Kidney glomerular epithelial cell (primary cell): ENCODE measurements at places on chromosomes 6 and 20.

DNA sequence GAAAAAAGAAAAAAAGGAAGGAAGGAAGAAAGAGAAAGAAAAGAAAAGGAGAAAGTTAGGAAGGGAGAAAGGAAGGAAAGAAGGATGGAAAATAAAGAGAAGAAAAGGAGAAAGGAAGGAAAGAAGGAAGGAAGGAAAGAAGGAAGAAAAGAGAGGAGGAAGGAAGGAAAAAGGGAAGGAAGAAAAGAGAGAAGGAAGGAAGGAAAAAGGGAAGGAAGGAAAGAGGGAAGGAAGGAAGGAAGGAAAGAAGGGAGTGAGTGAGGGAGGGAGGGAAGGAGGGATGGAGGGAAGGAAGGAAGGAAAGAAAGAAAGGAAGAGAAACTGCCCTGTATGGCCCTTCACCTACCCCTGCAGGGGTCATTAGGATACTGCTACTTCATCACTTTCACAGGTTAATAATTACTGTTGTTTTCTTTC lies 12.9 kb upstream of the IGF2R start:
- no peak for DNase-seq

GRCh38 chr6:13917141-13917540 lies 7.6 kb upstream of the RNF182 start:
- no peak for DNase-seq

GRCh38 chr6:16319813-16320532 lies 81.6 kb downstream of the GMPR start:
- peak; percentile 70 for DNase-seq

- no peak for DNase-seq
Measured at GRCh38 chr20:41635158-41635557, 17.0 kb upstream of the CHD6 start.

- no peak for DNase-seq
Measured at GRCh38 chr6:63486196-63486595, 86.1 kb upstream of the LOC128125822 start.

DNA sequence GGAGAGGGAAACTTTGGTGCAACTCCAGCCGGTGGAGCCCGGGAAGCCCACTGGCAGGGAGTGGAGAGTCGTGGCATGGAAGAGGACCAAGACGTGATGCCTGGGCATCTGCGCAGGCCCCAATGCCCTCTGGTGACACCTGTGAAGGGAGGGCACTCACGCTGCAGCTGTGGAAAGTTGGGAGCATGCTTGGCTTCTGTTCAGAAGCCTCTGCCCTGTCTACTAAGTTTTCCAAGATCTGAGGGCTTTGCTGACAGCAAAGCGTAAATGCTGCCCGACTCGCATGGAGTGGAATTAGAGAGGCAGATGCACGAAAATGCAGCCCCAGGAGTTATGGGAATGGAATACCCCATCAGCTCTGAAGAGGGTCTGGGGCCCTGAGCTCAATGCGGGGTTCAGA lies 75.7 kb downstream of the SYNDIG1 start:
- no peak for DNase-seq

- DNase-seq = no peak
Measured at GRCh38 chr6:13013681-13014503, 297.3 kb downstream of the PHACTR1 start.

DNA sequence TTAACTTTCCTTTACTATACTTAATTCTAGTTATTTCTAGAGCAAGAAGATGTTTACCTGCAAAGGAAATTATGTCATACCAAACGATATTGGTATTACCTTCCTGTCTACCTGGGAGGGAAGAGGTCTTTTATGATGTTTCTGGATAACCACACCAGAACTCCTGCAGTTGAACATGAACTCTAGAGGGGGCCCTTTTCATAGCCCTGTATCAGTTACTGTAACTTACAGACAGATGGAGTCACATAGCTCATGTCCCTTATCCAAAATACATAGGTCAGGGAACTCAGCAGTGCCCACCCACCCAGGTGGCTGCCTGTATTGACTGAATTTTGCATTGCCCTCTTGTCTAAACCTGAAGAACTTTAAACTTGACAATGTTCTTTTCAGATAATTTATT lies 35.1 kb upstream of the MYL9 start:
- no peak for DNase-seq

GRCh38 chr20:58603721-58604120 lies 47.4 kb upstream of the STX16 start:
- no peak for DNase-seq

DNA sequence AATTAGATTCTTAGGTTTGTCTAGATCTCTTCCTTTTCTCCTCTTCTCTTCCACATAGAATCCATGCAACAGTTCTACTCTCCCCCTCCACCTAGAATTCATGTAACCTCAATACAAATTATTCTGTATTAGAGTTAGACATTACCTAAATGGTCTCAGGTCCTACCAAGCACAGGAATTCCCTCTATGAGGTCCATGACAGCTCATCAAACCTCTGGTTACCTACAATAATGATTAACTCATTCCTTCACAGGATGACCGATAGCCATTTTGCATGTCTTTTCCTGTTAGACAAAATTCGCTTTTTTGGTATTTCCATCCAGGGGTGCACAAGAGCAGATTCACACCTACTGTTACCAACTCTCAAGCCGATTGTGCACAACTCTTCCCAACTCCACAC lies 27.4 kb upstream of the BMP2 start:
- peak; percentile 21 for DNase-seq

DNA sequence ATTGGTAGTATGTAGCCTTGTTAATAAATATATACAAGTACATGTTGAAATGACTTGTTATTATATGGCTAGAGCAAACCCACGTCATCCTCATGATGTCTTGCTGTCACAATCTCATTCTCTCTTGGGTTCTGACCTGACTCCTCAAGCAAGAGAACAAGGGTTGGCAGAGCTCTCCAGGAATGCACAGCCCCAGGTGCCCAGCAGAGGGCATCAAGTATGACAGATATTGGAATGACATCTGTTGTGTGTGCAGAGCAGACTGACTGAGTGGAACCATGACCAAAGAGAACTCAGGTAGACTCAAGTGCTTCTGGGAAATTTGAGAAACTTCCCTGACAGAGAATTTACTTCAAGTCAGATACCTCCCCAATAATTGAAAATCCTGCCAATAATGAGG lies 90.6 kb downstream of the PAX1 start:
- DNase-seq = no peak

GRCh38 chr6:104621396-104621795 lies 238.3 kb downstream of the HACE1 start:
- DNase-seq = no peak

DNA sequence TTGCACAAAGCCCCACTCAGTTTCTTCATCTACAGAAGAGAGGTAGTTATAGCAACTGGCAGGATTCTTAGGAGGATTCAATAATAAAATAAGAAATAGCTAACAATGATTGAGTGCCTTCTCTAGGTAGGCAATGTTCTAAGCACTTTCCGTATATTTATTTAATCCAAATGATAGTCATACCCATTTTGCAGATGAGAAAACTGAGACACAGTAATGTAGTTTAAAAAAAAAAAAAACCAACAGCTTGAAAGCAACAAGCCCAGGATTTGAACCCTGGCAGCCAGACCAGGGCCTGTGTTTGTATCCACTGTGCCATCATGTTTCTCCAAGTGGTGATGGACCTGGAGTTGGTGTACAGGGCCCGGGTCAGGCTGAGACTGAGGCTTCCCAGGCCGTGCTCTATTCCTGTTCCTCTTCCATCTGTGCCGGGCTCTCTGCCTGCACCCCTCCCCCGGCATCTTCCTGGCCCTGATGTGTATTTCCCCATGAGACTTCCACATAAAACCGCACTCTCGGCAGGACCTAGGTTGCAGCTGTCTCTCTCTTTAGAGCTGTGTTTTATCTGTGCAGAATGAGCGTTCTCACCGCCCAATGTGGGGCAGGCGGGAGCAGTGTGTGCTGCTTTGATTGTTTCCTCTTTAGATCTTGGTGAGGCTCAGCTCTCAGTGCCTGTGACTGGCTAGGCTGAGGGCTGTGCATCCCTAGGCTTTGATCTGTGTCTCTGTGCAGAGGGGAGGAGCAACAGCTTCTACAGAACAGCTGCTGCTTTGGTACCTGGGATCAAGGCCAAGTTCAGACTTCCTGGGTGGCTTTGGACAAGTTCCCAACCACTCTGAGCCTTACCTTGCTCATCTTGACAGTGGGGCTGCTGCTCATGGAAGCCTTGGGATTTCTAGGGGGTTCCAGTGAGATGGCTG lies 49.5 kb downstream of the TOX2 start:
- DNase-seq = no peak

- no peak for DNase-seq
Measured at GRCh38 chr20:55090286-55090685, 614.9 kb downstream of the DOK5 start.

DNA sequence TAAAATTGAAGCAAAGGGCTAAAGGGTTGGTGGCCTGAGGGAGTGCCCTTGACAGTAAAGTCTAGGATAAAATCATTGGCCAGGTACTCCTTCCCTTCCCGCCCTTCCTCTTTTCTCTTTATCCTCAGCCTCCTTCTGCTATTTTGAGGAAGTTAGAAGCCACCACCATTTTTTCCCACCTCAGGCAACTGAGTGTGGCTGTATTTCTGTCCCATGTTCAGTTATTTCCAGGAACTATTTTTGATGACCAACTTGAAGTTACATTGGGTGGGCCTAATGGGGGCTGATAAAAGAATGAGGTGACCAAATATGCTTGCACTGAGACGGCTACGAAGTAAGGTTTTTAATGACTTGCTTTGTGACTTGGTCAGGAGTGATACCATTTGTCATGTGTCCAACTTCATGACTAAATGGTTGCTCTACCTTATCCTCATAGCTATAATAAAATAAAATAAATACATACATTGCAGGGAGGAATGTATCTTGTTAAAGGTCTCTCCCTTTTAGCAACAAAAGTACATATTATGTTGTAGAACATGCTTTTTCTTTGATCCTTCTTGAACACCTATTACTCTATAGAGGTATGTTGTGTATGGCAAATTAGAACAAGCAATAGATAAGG lies 12.0 kb downstream of the PTPN1 start:
- DNase-seq = no peak

- DNase-seq = peak; percentile 44
Measured at GRCh38 chr20:18984238-18985200, 170.9 kb downstream of the SCP2D1 start.

- no peak for DNase-seq
Measured at GRCh38 chr6:16238963-16239797, 793 bp downstream of the GMPR start.

- no peak for DNase-seq
Measured at GRCh38 chr6:31214516-31214915, 44.0 kb upstream of the POU5F1 start.

- DNase-seq = peak; percentile 37
Measured at GRCh38 chr6:141677598-141678211, 455.0 kb upstream of the GJE1 start.

DNA sequence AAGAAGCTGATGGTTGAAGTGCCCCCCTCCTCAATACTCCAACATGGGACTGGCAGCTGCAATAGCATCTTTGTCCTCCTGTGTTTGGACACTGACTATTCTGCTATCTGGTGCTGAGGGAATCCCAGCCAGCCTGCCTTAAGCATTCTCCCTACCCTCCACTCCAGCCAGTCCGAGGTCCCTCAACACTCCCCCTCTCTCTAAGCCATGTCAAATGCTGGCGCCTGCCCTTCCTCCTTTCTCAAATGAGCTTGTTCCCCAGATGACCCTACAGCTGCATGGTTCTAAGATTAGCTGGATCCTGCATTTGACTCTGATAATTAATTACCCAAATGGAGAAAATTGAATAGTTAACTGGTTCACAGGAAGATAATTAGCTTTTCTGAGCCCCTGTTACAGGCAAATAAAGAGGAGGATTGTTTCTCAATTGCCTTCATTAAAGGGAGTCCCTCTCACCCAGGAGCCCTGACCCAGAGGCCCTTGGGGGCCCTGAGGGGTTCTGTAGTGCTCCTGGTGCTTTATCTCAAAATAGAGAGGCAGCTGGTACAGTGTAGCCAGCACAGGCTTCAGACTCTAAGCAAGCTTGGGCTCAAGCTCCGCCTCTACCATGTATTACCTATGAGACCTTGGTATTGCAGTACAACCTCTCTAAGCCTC lies 37.9 kb upstream of the CHD6 start:
- DNase-seq = no peak

DNA sequence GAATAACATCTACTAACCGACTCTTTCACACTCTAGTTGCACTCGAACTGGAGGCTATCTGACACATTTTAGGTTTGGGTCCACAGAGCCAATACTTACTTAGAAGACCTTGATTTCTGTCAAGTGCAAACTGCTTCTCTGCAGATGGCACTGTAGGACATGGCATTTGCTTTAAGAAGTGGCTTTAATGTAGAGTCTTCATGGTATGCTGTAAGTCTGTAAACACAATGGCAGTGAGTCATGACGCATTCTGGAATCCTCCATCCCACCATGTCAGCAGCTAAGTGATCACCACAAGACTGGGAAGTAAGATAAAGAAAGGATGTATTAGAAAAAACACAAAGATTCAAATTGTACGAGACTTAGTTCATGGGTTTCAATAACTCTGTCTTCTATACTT lies 377.0 kb upstream of the NOX3 start:
- DNase-seq = peak; percentile 5

DNA sequence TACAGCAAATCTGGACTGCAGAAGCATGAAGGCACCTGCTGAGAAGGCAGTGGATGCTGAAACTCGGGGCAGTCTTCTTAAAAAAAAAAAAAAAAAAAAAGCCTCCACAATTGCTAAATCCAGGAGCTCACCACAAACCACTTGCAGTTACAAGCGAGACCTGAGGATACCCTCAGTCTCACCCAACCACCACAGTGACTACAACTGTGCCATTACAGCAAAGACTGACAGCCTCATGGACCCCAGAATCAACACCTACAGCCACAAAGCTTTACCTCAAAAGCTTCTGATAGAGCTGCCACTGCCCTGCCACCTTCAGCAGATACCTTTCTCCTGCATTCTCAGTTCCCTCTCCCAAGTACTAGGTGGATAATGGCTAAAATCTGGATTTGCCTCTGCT lies 9.0 kb downstream of the COL21A1 start:
- DNase-seq = no peak

DNA sequence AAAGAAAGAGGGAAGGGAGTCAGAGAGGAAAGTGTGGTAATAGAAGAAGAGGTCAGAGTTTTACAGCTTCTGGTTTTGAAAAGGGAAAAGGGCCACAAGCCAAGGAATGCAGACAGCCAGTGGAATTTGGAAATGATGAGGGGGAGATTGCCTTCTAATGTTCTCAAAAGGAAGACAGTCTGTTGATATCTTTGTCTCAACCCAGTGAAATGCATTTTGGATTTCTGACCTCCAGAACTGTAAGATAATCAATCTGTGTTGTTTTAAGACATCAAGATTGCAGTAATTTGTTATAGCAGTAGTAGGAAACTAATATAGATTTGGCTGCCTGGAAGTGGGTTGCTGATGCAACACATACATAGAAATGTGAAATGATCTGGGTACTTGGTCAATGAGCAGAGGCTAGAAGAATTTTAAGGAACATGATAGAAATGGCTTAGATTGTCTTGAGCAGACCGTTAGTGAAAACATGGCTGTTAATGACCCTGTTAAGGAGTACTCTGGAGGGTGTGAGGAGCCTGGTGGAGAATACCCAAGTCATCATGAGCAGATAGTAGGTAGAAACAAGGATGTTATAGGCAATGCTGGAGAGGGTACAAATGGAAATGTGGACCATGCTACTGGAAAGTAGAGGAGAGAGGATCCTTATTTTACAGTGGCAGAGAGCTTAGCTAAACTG lies 255.8 kb upstream of the RAB32 start:
- no peak for DNase-seq
